ENCODE measurements at places on chromosomes 1 and 21.

DNA sequence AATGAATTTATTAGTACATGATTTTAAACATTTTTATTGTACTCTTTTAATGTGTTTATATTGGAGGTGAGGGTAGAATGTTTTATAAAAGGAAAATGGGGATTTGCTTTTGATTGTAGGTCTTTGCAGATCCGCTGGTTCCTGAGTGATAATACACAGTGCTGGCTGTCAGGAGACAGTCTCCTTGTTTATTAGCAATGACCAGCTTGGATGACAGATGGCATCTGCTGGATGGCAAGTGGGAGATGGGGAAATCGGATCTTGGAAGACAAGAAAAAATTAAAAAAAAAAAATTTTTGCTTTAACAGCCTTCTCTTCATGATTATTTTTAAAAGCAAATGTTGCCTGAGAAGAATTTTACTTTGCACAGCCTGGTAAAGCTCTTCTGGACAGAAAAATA is 4.4 kb upstream of the PHTF1 start:
- DNase-seq: peak; percentile 50

DNA sequence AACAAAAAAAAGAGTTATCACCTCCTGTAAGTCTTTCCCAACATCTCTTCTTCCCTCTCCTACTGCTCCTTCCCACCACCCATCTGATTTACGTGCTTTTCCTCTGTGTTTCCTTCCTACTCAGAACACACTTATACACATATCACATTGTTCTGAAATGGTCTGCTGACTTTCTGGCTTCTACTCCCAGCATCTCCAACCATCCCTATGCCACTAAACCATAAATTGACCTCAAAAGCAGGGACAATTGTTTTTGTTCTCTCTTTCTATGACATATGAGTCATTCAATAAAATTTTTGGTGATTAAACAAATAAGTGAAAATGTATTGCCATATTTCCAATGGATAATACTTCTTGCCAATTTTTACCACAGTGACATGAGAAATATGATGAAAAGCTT is 8.2 kb downstream of the GOLPH3L start:
- DNase-seq: no peak

DNA sequence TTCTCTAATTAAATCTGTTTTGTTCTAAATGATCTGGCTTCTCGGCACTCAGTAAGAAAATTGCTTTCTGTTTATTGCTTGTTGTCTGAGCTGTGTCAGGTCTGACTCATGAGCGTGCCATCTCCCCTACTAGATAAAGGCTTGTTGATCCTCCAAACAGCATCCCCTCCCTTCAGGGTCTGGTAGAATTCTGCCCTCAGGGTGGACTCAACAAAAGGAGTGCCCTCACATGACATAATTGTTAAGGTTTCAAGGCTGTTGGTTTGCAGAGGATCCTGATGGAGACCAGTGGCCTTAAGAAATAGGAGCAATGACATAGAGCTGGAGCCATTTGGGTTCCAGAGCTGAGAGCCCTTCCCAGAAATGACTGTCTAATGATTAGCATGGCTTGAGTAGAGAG is 36.0 kb upstream of the ATP2B4 start:
- no peak for DNase-seq

- DNase-seq: no peak
Observed at GRCh38 chr21:37348664-37349063, 17.9 kb upstream of the DYRK1A start.

GRCh38 chr1:235945775-235946570 is 79.3 kb upstream of the LYST start:
- DNase-seq: no peak
